ENCODE measurements at places on chromosomes 12 and 14.

GRCh38 chr14:99093532-99094517 lies 178.2 kb downstream of the BCL11B start:
- no peak for DNase-seq
- no peak overlapping the region for H3K27ac ChIP-seq
- no peaks in the 10 kb centered on the region for H3K27me3 ChIP-seq

DNA sequence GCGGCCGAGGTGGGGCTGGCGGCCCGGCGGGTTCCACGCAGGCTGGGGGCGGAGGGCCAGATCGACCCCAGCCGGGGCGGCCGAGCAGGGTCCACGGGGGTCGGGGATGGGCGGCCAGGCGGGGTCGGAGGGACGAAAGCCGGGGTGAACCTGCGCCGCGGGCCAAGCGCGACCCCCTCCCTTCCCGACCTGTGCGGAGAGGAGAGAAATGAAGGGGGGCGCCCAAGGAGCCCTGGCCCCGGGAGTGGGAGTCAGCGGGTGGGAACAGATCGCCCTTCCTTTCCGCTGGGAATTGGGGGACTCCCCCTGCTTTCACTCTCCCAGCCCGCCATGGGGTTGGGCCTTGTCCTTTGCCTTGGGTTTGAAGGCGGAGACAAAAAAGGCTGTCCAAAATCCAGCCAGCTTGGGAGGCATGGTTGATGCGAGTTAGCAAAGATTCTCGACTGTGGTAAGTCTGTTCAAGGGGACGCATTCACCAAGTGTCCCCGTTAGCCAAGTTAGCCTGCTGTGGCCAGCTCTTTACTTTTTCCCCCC lies 559 bp upstream of the CKAP4 start:
- no peak for DNase-seq
- H3K4me1 ChIP-seq = peaks cover 24% of the 10 kb centered on the region
- H3K36me3 ChIP-seq = no peaks in the 10 kb centered on the region
- H3K4me3 ChIP-seq = peak overlapping the region; percentile 90
- peak overlapping the region; percentile 97 for H3K27ac ChIP-seq

GRCh38 chr14:81716953-81717352 lies 183.3 kb upstream of the SEL1L start:
- H3K4me1 ChIP-seq = no peaks in the 10 kb centered on the region
- H3K27ac ChIP-seq = no peak overlapping the region

DNA sequence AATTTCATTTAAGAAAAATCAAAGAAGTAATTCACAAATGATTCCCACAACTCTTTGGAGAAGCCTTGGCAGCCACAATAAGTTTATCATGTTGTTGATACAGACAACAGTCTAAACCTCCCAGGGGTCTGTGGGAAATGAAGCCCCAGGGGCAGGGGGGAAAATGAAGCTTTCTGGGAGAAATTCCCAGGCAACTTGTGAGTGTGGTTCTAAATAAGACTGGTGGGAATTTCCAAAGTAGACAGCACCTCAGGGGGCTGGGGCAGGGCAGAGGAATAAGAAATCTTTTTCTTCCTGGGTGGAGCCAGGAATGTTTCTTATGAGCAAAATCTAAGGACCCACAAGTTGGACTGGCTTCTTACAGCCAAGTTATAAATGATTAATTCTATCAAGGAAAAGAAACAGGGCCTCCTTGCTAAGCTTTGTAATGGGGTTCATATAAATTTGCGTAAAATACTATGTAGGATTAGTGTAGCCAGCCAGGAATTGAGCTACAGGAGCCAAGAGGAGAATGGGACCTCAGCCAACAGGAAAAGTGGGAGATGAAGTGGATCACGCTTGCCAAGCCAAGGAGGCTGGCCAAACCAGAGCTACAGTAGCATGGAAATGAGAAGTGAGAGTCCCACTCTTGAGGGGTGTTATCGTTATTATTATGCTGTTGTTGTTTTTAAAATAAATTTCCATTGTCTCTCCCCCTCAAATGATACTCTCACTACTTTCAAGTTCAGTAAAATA lies 182.9 kb upstream of the FAR2 start:
- H3K36me3 ChIP-seq = no peaks in the 10 kb centered on the region
- no peak overlapping the region for H3K4me3 ChIP-seq
- no peaks in the 10 kb centered on the region for H3K4me1 ChIP-seq
- no peak overlapping the region for H3K27ac ChIP-seq

GRCh38 chr14:80705241-80705980 lies 236.1 kb downstream of the CEP128 start:
- no peak for DNase-seq
- H3K4me3 ChIP-seq = no peak overlapping the region
- no peak overlapping the region for H3K27ac ChIP-seq

DNA sequence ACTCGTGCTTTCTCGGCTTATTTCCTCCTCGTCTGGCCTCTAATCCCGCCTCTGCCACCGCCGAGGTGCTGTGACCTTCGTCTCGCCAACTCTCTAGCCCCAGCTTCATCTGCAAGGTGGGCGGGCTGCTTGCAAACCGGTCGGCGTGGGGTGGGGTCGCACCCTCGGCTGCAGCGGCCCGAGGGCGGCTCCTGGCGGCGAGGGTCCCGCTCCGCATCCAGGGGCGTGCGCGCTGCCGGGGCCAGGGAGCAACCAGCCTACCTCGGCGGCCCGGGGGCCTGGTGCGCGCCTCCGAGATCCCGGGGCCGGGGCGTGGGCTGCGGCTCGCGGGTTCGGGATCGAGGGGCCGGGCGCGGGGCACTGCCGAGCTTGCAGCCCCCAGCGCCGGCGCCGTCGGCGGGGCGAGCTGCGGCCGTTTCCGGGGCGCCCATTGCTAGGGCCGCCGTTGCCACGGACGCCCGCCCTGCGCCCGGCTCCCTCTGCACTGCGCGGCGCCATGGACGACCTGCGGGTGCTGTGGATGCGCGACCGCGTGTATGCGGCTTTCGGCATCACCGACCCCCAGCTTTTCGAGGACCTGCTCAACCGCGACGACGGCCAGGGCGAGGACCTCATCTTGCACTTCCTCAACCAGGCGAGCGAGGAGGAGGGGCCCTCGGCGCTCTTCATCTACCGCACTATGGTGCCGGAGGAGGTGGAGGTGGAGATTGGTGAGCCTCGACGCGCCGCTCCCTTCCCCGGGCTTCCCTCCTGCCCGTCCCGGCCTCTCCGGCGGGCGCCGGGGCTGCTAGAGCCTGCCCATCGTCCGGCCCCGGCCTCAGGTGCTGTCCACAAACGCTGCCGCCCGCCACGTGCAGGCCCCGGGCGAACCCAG lies at the start of gene DNAH10:
DNAH10 (plus strand) TSS at position 461 of the 874 bp plus-strand sequence; CDS start at position 497, 36 bp downstream.
- no peaks in the 10 kb centered on the region for H3K27me3 ChIP-seq
- DNase-seq = no peak
- peaks cover 22% of the 10 kb centered on the region for H3K4me1 ChIP-seq
- H3K4me3 ChIP-seq = peak within 1 kb of the TSS; percentile 64

Measured in ascending aorta (tissue), 2 donors.